Kidney (tissue), 22 donors: ENCODE measurements at places on chromosomes 1 and 21. TPM values are rescaled to one million over a fixed set of nuclear protein-coding genes. Genes with fewer than 3 reads are reported as not detected.

- H3K27me3 ChIP-seq: no peaks in the 10 kb centered on the region
- H3K36me3 ChIP-seq: no peaks in the 10 kb centered on the region
- no peak overlapping the region for H3K4me3 ChIP-seq
- no peak overlapping the region for H3K27ac ChIP-seq
- H3K4me1 ChIP-seq: peaks cover 27% of the 10 kb centered on the region
Observed at GRCh38 chr1:19009126-19009881, 52.8 kb upstream of the IFFO2 start.

DNA sequence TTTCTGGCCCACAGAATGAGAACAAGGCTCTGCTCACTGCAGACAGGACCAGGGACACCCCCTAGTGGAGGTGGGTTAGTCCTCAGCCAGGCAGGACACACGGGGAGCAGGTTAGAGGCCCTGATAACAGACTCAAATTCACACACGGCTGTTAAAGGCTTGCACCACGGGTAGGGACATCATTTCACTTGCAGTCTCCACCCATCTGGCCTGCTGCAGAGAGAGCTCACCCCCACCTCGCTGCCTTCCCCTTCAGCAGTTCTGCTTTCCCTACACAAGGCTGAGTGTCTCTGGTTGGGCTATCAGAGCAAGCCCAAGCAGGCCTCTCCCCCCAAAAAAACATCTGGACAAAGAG, 20.6 kb downstream of the MEF2D start:
- H3K27ac ChIP-seq: no peak overlapping the region
- no peak for DNase-seq
- no peak overlapping the region for H3K4me3 ChIP-seq
- peaks cover 79% of the 10 kb centered on the region for H3K36me3 ChIP-seq
- no peaks in the 10 kb centered on the region for H3K27me3 ChIP-seq
- no peaks in the 10 kb centered on the region for H3K4me1 ChIP-seq

DNA sequence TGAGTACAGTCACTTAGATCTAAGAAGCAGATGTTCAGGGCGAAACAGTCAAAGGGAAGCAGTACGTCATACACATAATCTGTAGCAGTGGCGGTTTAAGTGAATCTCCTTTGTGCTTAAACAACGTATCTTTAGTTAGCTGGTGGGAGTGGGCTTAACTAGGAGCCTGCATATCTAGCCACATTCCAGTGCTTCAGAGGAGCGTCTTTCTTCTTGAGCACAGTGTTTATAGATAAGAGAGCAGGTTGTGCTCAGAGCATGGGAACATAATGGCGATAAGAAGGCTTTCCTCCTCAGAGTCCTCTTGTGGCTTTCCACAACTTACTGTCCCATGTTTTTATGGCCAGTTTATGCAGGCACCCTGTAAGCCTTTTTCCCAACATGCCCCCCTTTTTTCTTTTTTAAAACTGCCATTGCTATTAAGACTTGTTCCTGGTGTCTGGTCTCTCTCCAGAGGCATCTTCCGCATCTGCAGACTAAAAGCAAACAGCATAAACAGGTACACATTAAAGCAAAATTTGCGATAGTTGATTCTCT, 3.2 kb downstream of the DAP3 start:
- no peak overlapping the region for H3K4me3 ChIP-seq
- H3K27ac ChIP-seq: no peak overlapping the region
- DNase-seq: no peak
- H3K36me3 ChIP-seq: peaks cover 4% of the 10 kb centered on the region
- H3K4me1 ChIP-seq: peaks cover 7% of the 10 kb centered on the region

The CNTN2 gene
- polyA plus RNA-seq: 0.15 TPM

DNA sequence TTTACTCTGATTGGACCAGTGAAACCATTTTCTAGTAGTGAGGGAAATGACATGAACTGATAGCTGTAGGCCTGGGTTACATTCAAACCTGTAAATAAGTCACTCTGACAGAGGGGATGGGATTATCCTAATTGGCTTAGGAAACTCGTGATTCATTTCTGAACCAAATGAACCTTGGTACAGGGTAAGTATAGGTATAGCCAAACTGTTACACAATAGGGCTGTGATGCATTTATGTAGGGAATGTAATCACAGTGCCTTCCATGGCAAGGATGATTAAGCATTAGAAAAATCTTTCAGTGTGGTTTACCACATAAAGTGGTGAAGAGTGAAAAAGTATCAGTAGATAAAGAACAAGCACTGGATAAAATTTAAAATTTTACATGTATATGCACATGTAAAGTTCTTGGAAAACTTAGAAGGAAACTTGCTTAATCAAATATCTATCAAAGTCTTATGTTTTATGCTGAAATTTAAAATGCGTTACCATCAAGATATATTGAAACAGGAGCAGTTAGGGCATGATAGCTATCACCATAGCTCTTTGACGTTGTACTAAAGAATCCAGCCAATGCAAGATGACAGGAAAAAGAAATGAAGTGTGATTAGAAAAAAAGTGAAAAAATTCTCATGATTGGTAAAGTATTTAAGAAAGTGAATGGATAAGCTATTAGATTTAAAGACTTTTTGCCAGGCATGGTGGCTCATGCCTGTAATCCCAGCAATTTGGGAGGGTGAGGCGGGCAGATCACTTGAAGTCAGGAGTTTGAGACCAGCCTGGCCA, 63.0 kb downstream of the RABGAP1L start:
- H3K36me3 ChIP-seq: no peaks in the 10 kb centered on the region
- no peak for DNase-seq
- H3K4me1 ChIP-seq: no peaks in the 10 kb centered on the region

- no peak overlapping the region for H3K27ac ChIP-seq
- H3K4me1 ChIP-seq: no peaks in the 10 kb centered on the region
- H3K4me3 ChIP-seq: no peak overlapping the region
- H3K36me3 ChIP-seq: no peaks in the 10 kb centered on the region
Observed at GRCh38 chr1:235513495-235514366, 9.5 kb upstream of the B3GALNT2 start.
